Vagina (tissue), 2 donors: ENCODE measurements at places on chromosomes 12 and 14.

- no peak for DNase-seq
These were observed 142.3 kb upstream of the ARHGAP5 start for GRCh38 chr14:31934767-31935266.

GRCh38 chr12:46983959-46984841 is 95.2 kb upstream of the PCED1B start:
- no peak for DNase-seq

DNA sequence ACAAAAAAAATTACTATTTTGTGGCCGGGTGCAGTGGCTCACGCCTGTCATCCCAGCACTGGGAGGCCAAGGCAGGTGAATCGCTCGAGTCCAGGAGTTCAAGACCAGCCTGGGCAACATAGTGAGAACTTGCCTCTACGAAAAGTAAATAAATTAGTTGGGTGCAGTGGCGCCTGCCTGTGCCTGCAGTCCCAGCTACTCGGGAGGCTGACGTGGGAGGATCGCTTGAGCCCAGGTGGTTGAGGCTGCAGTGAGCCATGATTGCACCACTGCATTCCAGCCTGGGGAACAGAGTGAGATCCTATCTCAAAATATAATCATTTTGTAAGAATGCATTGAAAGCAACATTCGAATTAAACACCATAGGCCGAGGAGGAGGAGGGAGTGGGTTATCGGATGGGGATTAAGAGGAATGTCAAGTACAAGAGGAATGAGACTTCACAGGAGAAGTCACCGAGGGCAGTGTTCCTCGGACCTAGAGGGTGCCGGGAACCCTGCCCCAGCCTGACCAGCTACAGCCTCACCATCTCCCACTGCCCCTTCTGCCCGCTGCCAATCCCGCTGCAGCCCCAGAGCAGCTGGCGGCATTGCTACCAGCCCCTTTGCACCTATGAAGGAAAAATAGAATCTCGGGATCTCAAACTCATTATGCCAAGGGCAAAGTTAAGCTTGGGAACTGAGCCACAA is 32.6 kb upstream of the AACS start:
- DNase-seq, result no peak

DNA sequence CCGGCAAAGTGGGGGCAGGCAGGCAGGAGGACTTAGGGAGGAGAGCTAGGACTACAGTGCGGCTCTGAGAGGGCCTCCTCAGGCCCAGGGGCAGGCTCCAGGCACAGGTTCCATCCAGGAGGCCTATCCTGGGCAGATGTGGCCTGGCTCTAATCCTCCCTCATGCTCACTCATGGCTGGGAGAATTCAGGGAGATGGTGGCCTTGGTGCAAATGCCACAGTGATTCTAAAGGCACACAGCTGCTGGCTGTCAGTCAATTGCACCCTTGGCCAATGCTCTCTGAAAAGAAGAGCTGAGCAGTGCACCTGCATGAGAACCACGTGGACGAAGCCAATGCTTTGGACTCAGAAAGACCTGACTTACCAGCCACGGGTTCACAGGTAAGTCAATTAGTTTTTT is 89.6 kb downstream of the C12orf75 start:
- no peak for DNase-seq

DNA sequence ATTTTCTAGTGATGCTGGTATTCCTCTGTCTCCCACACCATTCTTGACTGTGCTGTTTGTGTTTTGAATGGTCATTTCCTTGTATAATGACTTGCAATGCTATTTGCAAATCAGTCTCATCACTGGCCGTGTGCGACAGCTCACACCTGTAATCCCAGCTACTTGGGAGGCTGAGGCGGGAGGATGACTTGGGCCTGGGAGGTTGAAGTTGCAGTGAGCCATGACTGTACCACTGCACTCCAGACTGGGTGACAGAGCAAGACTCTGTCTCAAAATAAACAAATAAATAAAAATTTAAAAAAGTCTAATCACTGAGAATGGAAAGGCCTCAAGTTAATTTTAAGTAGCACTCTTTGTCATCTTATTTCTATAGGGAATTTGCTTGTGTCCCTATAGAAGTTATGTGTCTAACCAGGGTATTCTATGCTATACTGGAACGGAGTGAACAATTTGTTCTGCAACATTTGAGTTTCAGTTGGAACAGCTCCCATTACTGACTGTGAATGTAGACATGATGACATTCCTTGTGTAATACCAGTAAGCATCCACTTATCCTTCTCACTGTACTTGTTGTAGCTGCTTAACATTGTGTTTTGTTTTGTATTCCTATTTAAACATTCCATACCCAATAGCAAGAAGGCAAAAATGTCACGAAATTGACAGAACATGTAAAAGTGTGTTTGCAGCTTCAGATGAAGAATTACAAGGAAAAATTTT is 126.3 kb downstream of the MGST1 start:
- no peak for DNase-seq

DNA sequence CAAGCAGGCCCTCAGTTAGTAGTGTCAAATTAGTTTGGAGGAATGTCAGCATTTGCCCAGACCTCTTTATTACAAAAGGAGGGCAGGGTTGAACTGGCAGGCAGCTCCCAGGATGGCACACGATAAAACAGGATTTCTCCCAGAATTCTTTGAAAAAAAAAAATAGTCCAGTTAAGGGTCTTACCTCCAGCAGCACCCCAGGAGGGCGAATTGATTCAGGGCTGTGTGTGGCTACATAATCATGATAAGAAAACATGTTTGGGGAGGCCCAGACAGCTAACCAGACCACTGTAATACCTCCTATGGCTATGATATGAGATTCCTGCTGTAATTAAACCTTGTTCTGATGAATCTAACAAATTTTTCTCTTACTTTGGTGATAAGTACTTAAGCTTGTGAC is 38.8 kb upstream of the NT5DC3 start:
- no peak for DNase-seq

- DNase-seq, result no peak
These were observed 71.5 kb upstream of the FOXG1 start for GRCh38 chr14:28695109-28695508.

DNA sequence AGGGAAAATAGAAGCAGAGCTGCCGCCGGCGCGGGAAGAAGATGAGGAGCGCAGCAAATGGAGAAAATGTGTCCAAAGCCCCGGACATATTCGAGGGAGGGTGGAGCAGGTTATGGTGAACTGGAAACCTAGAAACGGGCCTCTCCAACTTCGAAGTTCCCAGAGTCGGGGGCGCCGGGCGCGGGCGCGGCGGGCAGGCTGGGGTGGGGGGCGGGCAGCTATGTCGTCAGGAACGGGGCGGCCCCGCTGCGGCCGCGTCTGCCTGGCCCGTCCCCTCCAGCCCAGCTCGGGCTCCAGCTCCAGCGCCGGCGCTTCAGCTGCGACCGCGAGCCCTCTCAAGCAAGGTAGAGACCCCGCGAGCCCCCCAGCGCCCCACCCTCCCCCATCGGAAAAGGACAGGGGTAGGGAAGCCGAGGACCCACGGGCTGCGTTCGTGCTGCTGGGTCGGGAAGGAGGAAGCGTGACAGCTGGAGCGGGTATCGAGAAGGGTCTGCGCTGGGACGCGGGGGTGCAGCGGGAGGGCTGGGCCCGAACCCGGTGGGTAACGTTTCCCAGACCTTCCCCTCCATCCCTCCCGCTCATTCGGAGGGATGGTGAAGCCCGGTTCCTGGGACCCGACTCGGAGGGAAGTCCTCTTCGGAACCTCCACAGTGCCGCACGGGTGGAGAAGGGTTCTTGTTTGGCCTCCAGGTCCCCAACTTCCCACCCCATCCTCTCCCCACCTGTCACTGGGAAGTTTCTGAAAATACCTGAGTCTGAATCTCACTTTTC is 1.0 kb downstream of the DGKA start:
- no peak for DNase-seq

DNA sequence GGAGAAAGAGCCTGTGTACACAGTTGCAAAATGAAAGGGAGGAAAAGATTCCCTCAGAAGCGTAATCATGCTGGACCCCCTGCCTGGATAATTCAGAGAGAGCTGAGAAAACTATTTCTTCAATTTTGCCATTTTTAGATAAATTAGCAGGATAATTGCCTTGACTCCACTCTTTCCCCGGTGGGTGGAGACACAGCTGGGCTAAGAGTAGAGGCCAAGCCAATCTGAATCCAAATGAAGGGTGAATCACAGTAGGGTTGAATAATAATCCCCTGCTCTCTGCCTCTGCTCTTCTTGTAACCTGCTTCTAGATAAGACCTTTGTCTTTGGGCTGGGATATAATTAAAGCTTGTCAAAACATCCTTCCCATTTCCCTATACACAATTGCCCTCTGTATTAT is 150.1 kb downstream of the CAPZA3 start:
- no peak for DNase-seq

DNA sequence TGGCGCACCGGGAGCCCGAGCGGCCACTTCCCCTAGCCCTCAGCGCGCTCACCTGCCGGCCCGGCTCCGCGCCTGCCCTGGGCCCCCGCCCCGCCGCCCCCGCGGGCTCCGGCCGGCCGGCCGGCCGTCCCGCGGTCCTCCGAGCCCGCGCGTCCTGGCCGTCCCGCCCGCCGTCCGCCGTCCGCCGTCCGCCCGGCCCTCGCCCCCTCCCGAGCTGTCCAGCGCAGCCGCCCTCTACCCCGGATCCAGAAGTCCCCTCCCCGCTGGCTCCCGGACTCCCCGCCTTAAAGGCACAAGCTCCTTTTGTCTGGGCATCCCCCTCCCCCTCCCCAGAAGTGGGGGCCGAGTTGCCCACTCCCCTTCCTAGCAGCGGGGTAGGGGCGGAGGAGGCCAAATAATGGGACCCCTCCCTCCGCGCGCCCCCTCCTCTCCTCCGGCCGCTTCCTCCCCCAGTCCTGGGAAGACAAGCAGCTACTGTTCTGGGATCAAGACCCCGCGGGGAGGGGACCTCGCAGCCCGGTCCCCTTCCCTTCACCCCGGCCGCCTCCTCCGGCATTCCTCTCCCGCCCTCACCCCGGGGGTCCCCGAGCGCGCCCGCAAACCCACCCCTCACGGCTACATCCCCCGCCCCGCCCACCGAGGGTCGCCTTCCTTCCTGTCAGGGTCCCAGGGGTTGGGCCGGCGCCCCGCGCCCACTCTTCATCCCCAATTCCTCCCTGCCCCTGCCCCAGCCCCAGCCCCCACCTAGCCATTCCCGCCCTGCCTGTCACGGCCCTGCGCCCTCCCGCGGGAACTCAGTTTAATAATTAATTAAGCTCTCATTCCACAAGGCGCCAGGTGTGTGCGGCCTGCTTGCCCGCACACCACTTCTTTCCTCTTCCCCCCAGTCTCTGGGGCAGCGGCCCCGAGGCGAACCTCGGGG is at the start of gene ADCY6:
ADCY6 (minus strand) TSS at position 236 of the 922 bp plus-strand sequence. CDS start 5,655 bp downstream, outside the sequence.
- DNase-seq, result no peak

- DNase-seq, result no peak
These were observed 5.1 kb downstream of the PAPLN start for GRCh38 chr14:73242357-73242901.

DNA sequence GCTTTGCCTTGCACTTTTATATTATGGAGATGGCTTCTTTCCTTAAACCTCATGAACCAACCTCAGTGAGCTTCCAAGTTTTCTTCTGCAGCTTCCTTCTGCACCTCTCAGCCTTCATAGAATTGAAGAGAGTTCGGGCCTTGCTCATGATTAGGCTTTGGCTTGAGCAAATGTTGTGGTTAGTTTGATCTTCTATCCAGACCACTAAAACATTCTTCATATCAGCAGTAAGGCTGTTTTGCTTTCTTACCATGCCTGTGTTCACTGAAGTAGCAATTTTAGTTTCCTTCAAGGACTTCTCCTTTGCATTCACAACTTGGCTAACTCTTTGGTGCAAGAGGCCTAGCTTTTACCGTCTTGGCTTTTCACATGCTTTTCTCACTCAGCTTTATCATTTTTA is 125.4 kb downstream of the SNAPC1 start:
- DNase-seq, result no peak

DNA sequence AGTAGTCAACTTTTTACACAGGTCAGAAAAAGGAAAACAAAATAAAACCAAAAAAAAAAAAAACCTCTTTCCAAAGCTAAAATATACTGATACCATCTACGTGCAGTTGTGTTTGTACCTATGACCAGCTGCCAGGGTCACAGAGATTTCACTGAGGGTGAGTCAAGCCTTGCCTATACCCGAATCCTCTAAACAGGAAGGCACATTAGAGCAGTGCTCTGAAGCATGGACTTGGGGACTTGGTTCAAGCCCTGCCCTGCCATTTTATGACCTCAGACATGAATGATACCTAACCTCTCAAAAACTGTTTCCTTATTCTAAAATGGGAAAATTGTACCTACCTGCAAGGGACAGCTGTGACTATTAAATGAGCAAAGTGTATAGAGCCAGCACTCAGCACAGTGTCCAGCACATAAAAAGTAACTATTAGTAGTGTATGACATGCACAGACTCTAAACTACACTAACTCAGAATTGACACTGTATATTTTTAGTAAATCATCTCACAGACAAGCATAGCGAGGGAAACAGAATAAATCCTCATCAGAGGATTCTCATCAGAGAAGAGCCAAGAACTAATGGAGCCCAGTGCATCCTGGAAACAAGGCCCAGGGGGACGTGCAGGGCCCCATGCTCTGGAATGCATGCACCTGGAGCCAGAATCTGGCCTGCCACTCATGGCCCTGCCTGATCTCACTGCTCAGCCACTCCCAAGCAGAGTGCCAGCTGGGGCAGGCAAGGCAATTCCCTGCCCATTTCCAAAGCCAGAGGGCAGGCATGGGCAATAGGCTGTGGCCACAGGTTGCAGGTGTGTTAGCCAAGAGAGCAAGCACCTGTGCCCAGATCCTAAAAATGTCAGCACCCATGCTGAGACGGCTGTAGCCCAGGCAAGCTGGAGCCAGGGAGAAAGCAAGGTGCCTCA is 57.0 kb downstream of the NT5DC3 start:
- DNase-seq, result no peak

DNA sequence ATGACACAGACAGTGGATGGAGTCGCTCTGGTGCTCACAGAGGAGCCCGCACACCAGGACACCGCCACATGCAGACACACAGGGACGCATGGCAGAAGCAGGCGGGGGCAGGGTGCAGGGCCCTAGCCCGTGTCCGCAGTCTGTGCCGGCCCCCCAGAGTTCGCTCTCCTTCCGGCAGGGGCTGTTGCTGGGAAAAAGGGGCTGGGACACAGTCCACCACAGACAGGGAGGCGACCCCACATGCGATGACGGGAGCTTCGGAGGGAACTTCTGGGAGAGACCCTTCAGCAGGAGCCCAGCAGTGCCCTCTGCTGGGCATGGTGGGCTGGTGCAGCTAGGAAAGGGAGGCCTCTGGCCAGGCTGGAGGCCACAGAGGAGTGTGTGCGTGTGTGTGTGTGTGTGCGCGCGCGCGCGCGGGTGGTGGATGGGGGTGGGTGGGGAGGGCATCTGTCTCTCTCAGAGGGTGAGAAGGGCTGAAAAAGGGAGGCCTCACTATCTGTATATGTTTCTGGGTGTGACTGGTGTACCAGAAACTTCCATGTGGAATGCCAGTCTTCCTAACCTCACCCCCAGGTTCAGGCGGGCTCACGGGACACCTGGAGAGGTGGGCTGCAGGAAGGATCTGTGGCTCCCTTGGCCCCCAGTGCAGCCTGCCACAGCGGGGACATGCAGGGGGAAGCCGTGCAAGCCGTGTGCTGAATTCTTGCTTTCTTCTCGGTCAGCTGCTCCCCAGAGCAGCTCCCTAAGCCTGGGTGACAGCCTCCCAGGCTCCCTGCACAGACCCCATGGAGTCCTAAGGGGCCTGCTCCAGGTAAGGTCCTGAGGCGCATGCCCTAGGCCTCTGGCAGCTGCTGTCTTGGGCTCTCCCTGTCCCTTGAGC is 60.7 kb downstream of the PLEKHG3 start:
- DNase-seq, result no peak

GRCh38 chr14:101024686-101025085 is 121.2 kb upstream of the RTL1 start:
- DNase-seq, result no peak
